ENCODE measurements at places on chromosomes 7 and 10.

DNA sequence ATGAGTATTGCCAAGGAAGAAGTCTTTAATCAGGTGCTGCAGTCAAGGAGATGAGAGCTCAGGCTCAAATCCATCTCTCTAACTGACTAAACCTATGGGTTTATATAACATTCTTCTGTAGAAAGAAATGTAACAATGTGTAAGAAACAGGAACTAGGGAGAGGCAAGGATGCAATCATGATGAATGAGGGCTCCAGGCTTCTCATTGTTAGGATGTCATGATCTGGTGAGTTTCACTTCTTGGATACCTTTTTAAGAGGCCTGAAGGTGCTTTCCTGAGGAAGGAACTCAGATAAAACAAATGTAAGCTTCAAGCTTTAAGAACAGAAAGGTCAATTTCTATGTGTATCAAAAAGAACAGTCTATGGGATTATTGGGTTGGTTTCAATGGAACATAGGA, 30.8 kb upstream of the SCIN start:
- DNase-seq: no peak

- DNase-seq: no peak
These were observed 40.9 kb downstream of the ARL5B start for GRCh38 chr10:18699849-18700840.

- DNase-seq: no peak
These were observed 12.7 kb downstream of the C10orf71 start for GRCh38 chr10:49311555-49312236.

- no peak for DNase-seq
These were observed 80.2 kb upstream of the MSRB2 start for GRCh38 chr10:23015021-23015707.

- DNase-seq: no peak
These were observed 247.4 kb downstream of the PTEN start for GRCh38 chr10:88110822-88111221.

GRCh38 chr7:111364413-111364812, 197.9 kb downstream of the IMMP2L start:
- DNase-seq: no peak

DNA sequence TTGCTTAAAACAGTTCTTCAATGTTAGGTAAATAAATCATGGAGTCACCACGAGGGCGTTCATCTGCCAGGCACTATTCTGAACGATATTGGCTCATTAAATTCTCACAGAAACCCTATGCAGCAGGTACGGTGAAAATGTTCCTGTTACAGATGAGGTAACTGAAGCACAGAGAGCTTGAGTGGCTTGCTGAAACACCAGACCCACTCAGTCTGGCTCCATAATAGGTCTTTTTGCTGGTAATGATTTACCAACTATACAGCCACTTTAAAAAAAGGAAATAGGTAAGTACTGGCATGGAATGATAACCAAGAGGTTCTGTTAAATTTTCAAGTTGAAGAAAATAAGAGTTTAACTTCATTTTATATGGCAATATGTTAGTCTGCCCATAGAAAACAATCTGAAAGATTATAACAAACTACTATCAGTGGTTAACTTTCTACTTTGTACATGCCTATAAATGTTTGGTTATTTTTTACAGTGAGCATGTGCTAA, 1.3 kb upstream of the TM9SF3 start:
- DNase-seq: no peak
